ENCODE measurements at places on chromosomes 16 and 17. TPM values are rescaled to one million over a fixed set of nuclear protein-coding genes. Genes with fewer than 3 reads are reported as not detected.

CEP112 gene
- 9.4 TPM for total RNA-seq

TMC7 gene
- total RNA-seq = not detected

MPO gene
- not detected for total RNA-seq

KRT40 gene
- total RNA-seq = not detected

CCP110 gene
- total RNA-seq = 3.4 TPM

ZG16 gene
- total RNA-seq = not detected

FAM117A gene
- total RNA-seq = 4.6 TPM

TM4SF5 gene
- not detected for total RNA-seq

ANKRD40CL gene
- total RNA-seq = not detected

CA5A gene
- not detected for total RNA-seq

TP53TG3 gene
- total RNA-seq = not detected

TCAP gene
- 3.8 TPM for total RNA-seq

TNFRSF17 gene
- total RNA-seq = not detected

DUSP14 gene
- 45.4 TPM for total RNA-seq

ACBD4 gene
- 4.9 TPM for total RNA-seq

ACE gene
- total RNA-seq = 22.8 TPM

CFAP119 gene
- 0.60 TPM for total RNA-seq

ZNF276 gene
- 14.0 TPM for total RNA-seq

PSMB10 gene
- total RNA-seq = 38.6 TPM

ZNF646 gene
- 13.3 TPM for total RNA-seq

SLC47A1 gene
- 0.70 TPM for total RNA-seq

MYH13 gene
- total RNA-seq = 0.47 TPM

SSTR5 gene
- not detected for total RNA-seq

TEX19 gene
- total RNA-seq = not detected

CLEC10A gene
- total RNA-seq = not detected

KRTAP4-4 gene
- total RNA-seq = not detected

TMEM238L gene
- not detected for total RNA-seq

SAMD14 gene
- total RNA-seq = 3.2 TPM

SRL gene
- total RNA-seq = 0.68 TPM

NPTX1 gene
- not detected for total RNA-seq

GPR142 gene
- not detected for total RNA-seq

SLC2A4 gene
- total RNA-seq = 0.23 TPM

All from pericardium fibroblast (primary cell).